ENCODE measurements at places on chromosomes 4 and X. TPM values are rescaled to one million over a fixed set of nuclear protein-coding genes. Genes with fewer than 3 reads are reported as not detected.

TXK gene
- total RNA-seq: 0.28 TPM

VSIG1 gene
- total RNA-seq: 0.31 TPM

DLG3 gene
- 2.0 TPM for total RNA-seq

SORCS2 gene
- 4.7 TPM for total RNA-seq

CCNB3 gene
- total RNA-seq: 0.60 TPM

MAP3K15 gene
- 2.0 TPM for total RNA-seq

PABPC5 gene
- total RNA-seq: not detected

CSAG1 gene
- 0.38 TPM for total RNA-seq

CYTL1 gene
- total RNA-seq: not detected

ITIH6 gene
- not detected for total RNA-seq

BBS12 gene
- 3.0 TPM for total RNA-seq

TLR10 gene
- total RNA-seq: not detected

PHKA2 gene
- 10.8 TPM for total RNA-seq

ELOVL6 gene
- 24.0 TPM for total RNA-seq

EGFL6 gene
- total RNA-seq: not detected

MAGEA1 gene
- total RNA-seq: not detected

CLCN4 gene
- 4.2 TPM for total RNA-seq

KLHL4 gene
- total RNA-seq: 3.5 TPM

VSIG4 gene
- not detected for total RNA-seq

CRMP1 gene
- 2.1 TPM for total RNA-seq

LEF1 gene
- total RNA-seq: not detected
